ENCODE measurements at places on chromosomes 11 and 22.

GRCh38 chr11:38156495-38157146, 1558.6 kb upstream of the RAG2 start:
- no peaks in the 10 kb centered on the region for H3K27me3 ChIP-seq
- H3K4me3 ChIP-seq = no peak overlapping the region
- H3K36me3 ChIP-seq = no peaks in the 10 kb centered on the region
- no peaks in the 10 kb centered on the region for H3K4me1 ChIP-seq
- no peak for DNase-seq

GRCh38 chr22:37345863-37346504, 63.7 kb downstream of the CYTH4 start:
- H3K36me3 ChIP-seq = no peaks in the 10 kb centered on the region
- no peaks in the 10 kb centered on the region for H3K4me1 ChIP-seq
- no peak overlapping the region for H3K4me3 ChIP-seq

- no peaks in the 10 kb centered on the region for H3K27me3 ChIP-seq
- no peak for DNase-seq
- H3K36me3 ChIP-seq = no peaks in the 10 kb centered on the region
- H3K4me3 ChIP-seq = no peak overlapping the region
Measured at GRCh38 chr22:49184736-49185135, 642.9 kb downstream of the BRD1 start.

DNA sequence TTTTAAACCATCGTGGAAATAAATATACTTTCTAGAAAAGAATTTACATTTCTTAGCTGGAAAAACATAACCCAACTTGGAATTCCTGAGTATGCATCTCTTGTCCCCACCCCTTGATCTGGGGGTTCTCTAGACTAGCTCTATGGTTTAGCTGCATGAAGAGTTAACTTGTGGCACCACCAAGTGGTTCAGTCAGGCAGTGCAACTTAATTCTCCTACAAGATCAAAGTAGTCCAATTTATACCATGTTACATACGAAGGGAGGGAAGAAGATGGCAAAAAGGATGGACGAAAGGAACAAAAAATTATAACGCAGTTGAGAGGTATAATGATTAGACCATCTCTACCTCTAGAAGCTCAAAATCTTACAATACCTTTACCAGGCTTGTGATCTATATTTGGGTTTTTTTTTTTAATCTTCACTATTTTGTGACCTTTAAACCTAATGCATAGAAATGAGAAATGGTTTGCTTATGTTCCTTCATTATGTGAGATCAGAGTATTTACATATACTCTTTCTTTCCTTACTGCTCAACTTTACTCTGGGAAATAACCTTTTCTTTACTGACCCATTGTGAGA, 28.5 kb upstream of the ALKBH3 start:
- peak; percentile 15 for DNase-seq
- no peak overlapping the region for H3K27ac ChIP-seq
- no peaks in the 10 kb centered on the region for H3K4me1 ChIP-seq
- no peaks in the 10 kb centered on the region for H3K27me3 ChIP-seq
- no peak overlapping the region for H3K4me3 ChIP-seq

Measured in effector memory CD4-positive, alpha-beta T cell (primary cell).